ENCODE measurements at places on chromosomes 1 and 21.

- no peak for DNase-seq
Measured at GRCh38 chr1:17207046-17207445, 2.1 kb downstream of the PADI1 start.

GRCh38 chr1:204092632-204093420 is 19.9 kb downstream of the SOX13 start:
- no peak for DNase-seq

DNA sequence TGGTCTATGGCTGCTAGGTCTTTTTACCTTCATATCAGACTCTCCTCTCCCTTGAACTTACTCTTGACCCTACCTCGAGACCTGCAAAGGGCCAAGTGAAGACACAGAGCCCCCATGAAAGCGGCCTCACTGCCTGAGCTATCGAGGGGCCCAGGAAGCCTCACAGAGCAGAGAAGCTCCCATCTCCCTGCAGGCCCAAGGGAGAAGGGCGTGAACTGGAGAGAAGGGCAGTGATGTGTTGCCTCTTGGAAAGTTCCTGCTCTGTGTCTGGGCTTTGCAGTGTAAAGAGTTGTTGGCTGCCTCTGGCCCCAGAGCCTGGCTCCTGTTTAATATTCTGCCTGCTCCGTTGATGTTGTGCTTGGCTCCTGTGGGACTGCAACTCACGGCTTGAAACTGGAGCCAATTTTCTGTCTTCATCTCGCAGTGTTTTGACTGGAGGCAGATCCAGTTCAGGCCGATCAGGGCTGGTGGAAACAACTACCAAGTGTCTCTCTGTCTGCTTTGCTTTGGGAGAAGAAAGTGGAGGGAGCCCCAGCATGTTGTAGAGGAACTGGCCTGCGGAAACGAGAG is 4.3 kb downstream of the SERTAD4 start:
- DNase-seq = no peak

DNA sequence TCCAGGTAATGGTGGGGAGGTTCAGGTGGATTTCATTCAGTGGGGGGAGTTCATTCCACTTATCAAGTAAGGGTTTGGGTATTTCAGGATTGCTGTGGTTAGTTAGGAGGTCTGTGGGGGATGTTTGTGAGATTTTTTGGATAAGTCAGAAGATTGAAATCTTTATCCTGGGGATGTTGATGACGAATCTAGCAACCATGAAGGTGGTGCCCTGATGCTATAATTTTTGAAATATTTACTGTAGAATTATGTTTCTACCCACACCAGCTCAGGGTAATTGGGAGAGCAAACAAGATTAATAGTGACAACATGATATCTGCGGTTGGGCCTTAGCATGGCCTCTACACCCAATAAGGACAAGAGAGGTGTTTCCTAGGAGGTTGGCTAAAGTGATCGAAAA is 28.3 kb downstream of the SUCO start:
- no peak for DNase-seq

GRCh38 chr1:54267815-54268761 is 68.1 kb downstream of the MRPL37 start:
- DNase-seq = no peak

GRCh38 chr1:184682956-184683355 is 71.7 kb downstream of the EDEM3 start:
- no peak for DNase-seq

DNA sequence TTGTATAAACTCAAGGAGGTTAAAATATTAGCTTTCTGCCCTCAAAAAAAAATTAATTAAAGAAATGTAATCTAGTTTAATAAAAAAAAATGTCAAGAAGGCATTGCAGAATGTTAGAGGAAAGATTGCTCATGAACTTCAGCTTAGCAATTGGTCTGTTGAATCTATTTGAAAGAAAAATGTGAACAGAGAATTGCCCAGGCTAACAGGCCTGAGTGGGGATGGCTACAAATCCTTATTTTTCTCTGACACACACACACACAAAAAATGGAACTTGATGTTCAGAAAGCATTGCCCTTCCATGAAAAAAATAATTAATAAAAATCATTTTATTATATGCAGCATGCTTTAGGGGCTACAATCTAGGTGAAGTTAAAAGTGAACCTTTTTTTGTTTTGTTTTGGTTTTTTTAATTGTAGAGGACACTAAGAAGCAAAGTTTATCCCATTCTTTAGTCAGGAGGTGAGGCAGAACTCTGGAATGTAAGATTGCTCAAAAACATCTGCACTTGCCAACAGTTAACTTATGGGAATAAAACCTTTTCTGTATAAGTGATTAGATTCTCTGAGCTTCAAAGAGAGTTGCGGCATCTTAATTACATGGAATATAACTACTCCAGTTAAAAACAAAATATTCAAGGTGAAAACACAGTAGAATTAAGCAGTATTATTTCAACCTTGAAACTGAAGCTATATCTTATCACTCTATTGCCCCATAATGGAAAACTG is 658.5 kb upstream of the ADGRL2 start:
- DNase-seq = no peak

DNA sequence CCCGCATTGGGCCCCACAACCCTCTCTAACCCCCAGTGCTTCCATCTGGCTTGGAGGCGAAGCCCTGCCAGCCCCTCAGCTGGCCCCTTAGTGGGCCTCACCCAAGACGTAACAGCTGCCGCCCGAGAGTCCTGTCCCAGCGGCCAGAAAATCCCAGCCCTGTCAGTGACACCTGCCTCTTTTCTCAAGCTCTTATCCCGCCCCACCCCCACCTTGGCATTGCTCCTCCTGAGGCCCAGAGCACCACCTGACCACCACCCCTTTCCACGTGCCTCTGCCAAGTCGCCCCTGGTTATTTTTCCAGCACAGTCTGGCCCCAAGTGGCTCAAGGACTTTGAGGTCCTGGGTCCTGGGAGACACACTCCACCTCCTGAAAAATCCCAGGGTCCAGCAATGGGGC is 5.9 kb upstream of the CTRC start:
- no peak for DNase-seq

DNA sequence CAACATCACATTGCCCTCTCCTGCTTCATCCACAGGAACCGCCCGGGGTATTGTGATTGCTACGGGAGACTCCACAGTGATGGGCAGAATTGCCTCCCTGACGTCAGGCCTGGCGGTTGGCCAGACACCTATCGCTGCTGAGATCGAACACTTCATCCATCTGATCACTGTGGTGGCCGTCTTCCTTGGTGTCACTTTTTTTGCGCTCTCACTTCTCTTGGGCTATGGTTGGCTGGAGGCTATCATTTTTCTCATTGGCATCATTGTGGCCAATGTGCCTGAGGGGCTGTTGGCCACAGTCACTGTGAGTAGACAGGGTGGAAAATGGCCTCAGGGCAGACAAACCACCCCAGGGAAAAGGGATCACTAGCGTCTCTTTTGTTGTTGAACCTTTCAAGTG is 12.7 kb downstream of the ATP1A4 start:
- DNase-seq = no peak

DNA sequence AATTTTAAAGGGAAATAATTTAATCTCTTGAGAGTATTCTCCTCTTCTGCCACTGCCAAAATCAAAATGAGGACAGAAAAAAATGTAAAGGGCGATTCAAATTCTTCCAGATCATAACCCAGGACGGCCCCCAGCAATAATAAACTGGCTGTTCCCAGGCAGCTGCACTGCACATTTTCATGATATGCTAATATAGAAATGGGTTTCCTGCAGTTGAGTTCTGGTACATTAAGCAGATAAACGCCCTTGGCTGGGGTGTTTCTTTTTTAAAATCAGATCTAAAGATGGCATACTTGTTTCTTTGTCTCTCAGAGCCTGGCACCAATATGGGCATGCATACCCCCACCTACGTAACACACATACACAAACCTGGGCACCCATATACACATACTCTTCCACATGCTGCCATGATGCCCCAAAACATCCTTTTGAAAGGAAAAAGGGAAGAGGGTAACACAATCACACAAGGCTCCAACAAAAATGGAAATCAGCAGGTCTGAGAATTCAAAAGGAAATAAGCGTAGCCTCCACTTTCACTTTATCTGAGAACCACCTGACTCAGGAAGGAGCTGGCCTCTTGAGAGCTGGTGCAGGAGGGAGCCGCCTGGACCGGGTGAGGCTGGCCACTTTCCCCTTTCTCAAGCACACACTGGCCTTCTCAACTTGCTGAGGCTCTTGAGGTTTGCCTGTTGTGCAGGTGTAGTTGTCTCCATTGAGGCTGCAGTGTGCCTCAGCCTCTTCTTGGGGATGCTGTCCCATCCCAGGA is 653.4 kb downstream of the KIF26B start:
- no peak for DNase-seq

DNA sequence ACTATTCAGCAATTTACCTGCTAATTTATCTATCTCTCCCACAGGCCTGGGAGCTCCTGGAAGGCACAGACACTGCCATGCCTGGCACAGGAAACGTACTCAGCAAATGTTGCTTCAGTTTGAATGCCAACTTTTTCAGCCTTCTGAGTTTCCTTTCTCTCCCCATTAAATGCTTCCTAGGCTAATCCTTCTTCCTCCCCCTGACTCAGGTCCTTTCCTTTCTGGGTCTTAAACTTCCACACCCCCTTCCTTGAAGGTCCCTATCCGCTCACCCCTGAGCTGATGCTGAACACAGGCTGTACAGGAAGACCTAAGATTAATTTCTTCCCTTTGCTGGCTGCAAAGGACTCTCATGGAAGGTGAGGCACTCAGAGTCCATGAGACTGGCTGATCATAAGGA is 40.3 kb upstream of the ECE1 start:
- DNase-seq = no peak

DNA sequence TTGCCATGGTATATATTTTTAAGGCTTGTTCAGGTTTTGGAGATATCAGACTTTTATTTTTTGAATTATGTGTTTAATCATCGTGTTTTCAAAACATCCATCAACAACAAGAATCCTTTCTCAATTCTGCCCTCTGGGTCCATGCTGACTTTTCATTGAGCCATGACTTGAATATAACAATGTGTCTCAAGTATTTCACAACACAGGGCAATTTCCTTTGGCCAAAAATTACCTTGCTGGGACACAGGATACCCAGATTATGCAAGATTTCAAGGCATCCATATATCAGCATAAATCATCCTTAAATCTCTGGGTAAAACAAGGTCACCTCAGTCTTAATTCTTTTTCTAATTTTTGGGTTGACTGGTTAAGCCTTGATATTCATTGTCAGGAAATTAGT is 411.2 kb upstream of the USP24 start:
- no peak for DNase-seq

DNA sequence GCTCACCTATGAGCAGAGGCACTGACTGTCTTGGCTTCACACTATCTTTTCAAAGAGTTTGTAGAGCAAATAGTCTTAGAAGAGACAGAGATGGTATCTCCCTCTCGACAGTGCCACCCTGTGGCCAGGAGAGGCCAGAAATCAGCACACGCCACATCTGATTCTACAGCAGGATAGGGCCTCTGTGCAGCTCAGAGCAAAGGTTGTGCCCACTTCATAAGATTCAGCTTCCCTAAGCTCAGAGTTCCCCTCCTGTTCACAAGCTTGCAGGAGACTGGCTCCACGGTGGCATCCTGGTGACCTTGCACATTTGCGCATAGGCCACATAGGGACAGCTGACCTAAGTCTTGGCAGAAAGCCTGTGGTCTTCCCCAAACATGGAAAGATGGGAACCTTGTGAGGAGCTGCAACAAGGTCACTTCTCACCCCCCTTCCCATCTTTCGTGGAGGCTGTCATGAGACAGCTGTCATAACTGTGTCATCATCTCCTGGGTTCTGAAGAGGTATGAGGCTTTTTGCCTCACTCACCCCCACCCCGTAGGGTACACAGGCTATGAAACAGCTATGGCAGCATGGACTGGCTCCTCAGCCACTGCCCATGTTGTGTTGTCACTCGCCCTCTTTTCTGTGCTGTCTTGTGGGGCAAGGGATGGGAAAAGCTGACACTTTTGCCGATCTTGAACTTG is 3.0 kb downstream of the ITLN2 start:
- DNase-seq = peak; percentile 39

DNA sequence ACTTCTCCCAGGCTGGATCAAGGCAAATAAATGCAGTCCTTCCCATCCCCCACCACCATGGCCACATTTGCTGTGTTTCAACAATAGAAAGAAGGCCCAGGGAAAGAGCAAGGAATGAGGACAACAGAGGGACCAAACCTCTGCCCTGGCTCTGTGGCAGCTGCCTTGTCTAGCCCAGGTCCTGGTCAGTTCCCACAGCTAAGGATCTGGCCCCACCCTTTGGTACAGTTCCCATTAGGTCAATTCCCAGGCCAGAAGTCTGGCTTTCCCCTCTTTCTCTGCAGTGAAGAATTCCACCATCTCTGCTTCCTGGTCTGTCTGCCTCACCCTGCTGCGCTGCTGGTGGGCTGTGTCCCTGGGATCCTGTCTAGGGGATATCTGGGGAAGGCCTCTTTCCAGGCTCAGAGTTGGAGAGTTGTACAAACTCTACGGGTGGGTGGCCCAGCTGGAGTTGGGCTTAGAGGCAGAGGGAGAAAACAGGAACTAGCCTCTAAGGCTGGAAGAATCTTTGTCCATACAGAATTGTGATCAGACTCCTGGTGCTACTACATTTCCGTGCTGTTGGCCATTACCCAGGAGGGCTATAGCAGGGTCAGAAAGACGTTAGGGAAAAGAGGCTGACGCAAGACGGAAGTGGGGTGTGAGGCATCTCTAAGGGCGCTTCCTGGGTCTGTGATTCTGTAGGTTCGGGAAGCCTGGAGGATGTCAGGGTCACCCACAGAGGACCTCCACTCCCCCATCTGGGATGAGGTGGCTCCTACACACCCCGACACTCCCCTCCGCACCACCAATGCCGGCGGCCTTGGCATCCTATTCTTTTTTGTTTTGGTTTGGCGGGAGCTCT is 953 bp upstream of the NDUFS2 start:
- no peak for DNase-seq

DNA sequence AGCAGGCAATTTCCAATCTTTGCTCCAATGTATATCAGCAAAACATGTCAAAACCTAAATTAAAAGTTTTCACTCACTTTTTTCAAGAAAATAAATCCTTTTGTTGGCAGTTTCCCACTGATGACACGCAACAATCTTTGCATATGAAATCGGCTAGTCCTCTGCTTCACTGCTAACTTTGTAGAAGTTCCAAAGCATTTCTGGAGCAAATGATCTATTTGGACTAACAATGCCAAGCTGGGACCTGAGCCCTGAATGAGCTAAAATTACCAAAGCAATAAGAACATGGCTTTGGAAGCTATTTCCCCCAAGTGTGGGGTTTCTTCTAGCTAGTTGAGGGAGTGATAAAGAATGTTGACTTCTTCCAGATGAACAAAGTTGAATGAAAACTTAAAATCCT is 5.1 kb downstream of the BEND5 start:
- no peak for DNase-seq

DNA sequence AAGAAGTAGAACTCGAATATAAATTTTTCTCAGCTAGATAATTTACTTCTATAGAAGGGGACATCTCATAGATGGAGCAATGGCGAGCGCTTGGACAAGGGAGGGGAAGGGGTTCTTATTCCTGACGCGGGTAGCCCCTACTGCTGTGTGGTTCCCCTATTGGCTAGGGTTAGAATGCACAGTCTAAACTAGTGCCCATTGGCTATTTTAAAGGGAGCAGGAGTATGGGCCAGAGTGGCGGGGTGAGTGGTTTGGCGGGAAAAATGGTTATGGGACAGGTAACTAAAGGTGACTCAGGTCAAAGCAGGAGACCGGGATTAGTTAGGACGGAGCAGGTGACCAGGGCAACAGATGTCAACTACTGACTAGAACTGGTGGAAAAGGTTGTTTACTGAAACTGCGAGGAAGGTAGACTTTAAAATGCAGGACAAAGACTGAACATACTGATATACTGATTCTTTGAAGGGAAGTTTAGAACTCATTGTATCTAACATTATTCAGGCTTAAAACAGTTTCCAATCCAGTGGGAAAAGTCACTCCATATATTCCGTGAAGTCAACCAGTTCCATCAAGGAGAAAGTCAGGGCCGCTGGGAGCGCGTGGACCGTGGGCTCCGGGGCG is 940 bp upstream of the ATAD3A start:
- no peak for DNase-seq
